CD4-positive, alpha-beta memory T cell (primary cell): ENCODE measurements at places on chromosomes 11 and 22. TPM values are rescaled to one million over a fixed set of nuclear protein-coding genes. Genes with fewer than 3 reads are reported as not detected.

The POLR3H gene
- 43.6 TPM for total RNA-seq

GRCh38 chr11:116813781-116814471, 9.2 kb downstream of the APOA4 start:
- DNase-seq, result no peak

GRCh38 chr11:44840521-44841251, 110.0 kb downstream of the TP53I11 start:
- DNase-seq, result no peak

DNA sequence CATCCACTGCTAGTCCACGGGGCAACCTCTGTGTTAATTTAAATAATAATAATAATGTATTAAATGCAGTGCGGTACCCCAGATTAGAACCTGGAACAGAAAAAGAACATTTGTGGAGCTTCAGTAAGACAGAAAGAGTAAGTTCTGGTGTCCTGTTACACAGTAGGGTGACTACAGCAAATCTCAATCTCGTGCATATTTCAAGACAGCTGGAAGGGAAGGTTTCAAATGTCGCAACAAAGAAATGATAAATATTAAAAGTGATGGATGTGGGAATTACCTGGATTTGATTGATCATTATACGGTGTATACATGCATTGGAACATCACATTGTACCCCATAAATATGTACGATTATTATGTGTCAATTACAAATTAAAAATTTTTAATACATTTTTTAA, 1.7 kb upstream of the RAC2 start:
- no peak for DNase-seq

DNA sequence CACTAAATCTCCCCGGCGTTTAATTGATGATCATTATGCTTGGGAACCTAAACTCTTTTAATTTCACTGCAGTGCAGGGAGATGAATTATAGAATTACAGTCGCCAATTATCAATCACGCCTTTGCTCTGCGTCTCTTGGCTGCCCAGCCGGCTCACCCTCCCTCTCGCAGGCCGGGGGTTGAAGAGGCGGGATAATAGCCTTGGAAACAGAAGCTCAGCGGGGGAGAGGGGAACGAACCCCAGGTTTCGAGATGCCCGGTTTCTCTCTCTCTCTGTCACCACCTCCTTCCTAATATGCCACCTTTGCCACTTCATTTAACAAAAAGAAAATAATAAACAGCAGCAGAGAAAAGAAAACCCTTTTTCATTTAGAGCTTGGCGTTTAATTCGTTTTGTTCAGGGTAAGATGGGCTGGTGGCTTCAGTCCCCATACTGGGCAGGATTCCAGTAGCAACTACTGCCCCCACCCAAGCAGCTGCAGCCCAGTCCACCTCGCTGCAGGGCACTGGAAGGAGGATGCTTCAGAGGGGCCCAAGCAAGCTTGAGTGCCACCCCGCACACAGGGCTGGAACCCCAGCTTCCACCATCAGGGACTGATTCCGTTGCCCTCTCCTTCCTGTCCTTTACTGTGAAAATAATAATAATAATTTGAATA, 271.7 kb downstream of the BUD13 start:
- DNase-seq, result no peak

- no peak for DNase-seq
These were observed 122.8 kb downstream of the HIPK3 start for GRCh38 chr11:33379947-33380346.
